ENCODE measurements at places on chromosomes 1 and 21. TPM values are rescaled to one million over a fixed set of nuclear protein-coding genes. Genes with fewer than 3 reads are reported as not detected.
A peak's percentile ranks its signal among the peaks of the same experiment; 100 is the strongest.

The CA6 gene
- total RNA-seq, result not detected

The SH3BGR gene
- total RNA-seq, result 52.1 TPM

The RGS18 gene
- total RNA-seq, result 0.46 TPM

The TMOD4 gene
- 0.37 TPM for total RNA-seq

The OR2AK2 gene
- total RNA-seq, result not detected

The OR2M3 gene
- not detected for total RNA-seq

The WDR47 gene
- total RNA-seq, result 16.3 TPM

The SLFNL1 gene
- total RNA-seq, result 0.11 TPM

The PTP4A2 gene
- 242 TPM for total RNA-seq

- H3K27me3 ChIP-seq, result no peaks in the 10 kb centered on the region
- no peaks in the 10 kb centered on the region for H3K4me1 ChIP-seq
- DNase-seq, result no peak
- H3K27ac ChIP-seq, result no peak overlapping the region
- H3K4me3 ChIP-seq, result no peak overlapping the region
- H3K36me3 ChIP-seq, result no peaks in the 10 kb centered on the region
Observed at GRCh38 chr1:109199710-109200109, 14.0 kb upstream of the SARS1 start.

DNA sequence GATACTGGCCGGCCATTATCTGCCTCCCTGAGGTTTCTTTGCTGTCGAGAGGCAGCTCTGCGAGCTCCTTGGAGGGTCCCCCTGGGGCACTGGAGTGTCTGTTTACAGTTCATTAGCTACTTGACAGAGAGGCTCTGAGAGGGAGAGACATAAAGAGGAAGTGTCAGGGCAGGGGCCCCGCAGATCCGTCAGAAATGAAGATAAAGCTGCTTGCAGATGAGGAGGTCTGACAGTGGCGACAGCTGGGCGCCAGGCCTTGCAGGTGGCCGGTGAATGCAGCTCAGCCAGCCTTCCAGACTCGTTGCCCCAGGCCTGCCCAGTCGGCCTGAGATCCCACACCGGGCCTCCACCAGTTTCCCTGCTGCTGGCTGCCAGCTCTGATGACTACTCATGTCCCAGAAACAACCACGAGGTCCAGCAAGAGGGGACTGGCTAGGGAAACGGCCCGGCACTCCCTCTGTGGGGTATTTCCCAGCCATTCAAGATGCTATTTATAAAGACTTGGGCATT lies 84.7 kb downstream of the DISP3 start:
- no peak for DNase-seq
- H3K27me3 ChIP-seq, result peaks cover 30% of the 10 kb centered on the region
- H3K4me1 ChIP-seq, result no peaks in the 10 kb centered on the region
- no peaks in the 10 kb centered on the region for H3K36me3 ChIP-seq

DNA sequence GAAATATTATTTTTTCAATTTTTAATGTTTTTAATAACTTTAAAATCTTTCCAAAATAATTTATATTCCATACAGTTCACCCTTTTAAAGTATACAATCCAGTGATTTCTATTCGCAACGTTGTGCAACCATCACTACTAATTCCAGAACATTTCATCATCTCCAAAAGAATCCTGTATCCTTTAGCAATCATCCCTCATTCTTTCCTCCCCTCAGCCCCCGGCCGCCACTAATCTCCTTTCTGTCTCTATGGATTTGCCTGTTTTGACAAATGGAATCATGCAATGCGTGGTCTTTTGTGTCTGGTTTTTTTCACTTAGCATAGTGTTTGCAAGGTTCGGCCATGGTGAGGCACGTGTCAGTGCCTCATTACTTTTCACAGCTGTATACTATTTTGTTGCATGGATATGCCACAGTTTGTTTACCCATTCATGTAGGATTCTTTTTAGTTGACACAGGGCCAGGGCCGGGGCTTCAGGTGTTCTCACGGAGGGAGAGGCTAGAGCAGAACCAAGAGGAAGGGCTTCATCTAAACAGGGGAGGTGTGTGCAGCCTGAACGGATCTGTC lies 40.6 kb upstream of the ZBTB40 start:
- DNase-seq, result no peak
- H3K4me3 ChIP-seq, result no peak overlapping the region
- no peaks in the 10 kb centered on the region for H3K36me3 ChIP-seq
- H3K27me3 ChIP-seq, result no peaks in the 10 kb centered on the region
- H3K4me1 ChIP-seq, result no peaks in the 10 kb centered on the region
- no peak overlapping the region for H3K27ac ChIP-seq

DNA sequence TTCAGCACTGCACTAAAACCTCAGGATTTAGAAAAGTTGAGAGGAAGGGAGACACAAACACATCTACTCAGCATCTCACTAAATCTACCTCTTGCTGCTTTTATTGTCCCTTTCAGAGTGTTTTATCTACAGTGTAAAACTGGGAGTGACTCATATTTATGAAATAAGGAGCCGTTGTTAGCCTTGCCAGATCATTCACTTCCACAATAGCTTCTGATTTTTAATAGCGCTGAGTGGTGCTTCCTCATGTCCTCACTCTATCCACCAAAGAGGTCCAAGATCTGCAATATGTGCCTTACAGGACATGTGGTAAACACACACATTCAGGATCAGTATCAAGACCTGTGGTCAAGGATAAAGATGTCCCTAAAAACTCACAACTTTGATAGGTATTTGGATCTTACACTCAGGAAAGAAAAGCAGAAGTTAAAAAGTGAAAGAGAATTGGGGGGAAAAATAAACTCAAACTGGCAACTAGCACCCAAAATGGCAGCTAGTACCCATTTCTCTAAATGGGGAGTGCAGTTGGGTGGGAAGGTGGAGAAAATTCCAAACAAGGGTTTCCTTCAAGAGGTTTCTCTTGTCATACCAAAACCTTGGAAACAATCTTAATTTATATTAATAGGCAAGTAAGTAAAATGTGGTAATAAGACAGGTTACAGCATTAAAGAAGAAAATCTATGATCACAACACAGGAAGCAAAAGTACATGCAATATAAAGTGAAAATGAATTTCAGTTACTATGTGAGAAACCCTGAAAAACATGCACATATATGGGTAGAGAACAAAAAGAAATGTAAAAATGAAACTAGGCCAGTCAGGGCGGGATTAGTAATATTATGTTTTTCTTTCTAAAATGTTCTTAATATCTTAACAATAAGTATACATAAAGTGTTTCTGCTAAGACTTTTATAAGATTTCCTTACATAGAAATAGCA lies 15.9 kb downstream of the DUSP10 start:
- H3K4me1 ChIP-seq, result no peaks in the 10 kb centered on the region
- no peaks in the 10 kb centered on the region for H3K27me3 ChIP-seq
- DNase-seq, result no peak

GRCh38 chr1:24309762-24310485 lies 9.2 kb upstream of the GRHL3 start:
- no peak overlapping the region for H3K4me3 ChIP-seq
- H3K36me3 ChIP-seq, result no peaks in the 10 kb centered on the region
- no peak overlapping the region for H3K27ac ChIP-seq

DNA sequence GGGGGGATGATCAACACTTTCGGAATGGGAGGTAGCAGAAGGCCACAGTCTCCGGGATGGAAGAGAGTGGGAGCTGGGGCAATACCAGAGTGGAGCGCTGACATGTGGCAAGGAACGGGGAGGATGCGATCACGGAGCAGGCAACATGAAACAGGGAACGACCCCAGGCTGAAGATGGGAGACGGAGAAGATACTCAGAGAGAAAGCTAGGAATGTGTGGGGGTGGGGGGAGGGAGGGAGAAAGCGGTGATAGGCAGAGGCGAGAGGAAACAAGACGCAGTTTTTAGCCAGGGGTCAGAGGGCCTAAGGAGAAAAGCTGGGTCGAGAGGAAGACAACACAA lies 577 bp downstream of the RAB3GAP2 start:
- H3K27me3 ChIP-seq, result no peaks in the 10 kb centered on the region
- H3K4me1 ChIP-seq, result peaks cover 13% of the 10 kb centered on the region
- DNase-seq, result no peak
- H3K27ac ChIP-seq, result peak overlapping the region; percentile 90
- peak overlapping the region; percentile 92 for H3K4me3 ChIP-seq

DNA sequence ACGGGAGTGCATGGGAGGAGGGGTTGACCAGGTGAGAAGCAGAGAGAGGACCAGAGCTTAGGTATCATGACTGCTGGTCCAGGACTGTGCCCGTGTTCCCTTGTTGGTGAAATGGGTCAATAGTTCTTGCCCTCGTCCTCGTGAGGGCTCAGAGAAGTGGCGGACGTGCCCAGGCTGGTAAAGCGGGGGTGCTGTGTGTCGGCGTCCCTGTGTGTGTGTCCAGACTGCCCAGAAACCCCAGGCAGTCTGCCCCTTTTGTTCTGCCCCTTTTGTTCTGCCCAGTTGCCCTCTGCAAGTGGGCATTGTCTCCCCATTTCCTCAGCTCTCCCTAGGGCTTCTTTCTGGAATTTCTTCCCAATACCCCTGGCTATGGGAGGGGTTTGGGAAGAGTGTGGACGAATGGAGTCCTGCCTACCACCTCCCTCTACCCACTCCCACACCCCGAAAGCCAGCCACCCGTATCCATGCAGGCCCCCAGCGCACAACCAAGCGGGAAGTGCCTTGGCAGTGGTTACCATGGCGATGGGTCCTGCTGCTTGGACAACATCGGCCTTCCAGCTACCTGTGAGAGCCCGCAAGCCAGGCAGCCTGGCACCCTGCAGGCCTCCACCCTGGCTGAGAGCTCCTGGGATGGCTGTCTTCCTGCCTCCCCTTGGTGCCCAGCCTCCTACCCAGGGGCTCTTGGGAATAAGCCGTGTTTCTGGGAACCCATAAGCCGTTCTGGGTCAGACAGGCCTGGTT lies 34.7 kb downstream of the ACOT11 start:
- H3K4me1 ChIP-seq, result peaks cover 83% of the 10 kb centered on the region
- H3K4me3 ChIP-seq, result no peak overlapping the region
- no peak for DNase-seq
- peaks cover 6% of the 10 kb centered on the region for H3K36me3 ChIP-seq
- no peaks in the 10 kb centered on the region for H3K27me3 ChIP-seq

- no peak overlapping the region for H3K27ac ChIP-seq
- H3K4me1 ChIP-seq, result no peaks in the 10 kb centered on the region
- H3K27me3 ChIP-seq, result no peaks in the 10 kb centered on the region
- DNase-seq, result no peak
Observed at GRCh38 chr1:53608071-53608470, 130.9 kb downstream of the GLIS1 start.

GRCh38 chr1:69433073-69433472 lies 134.6 kb upstream of the LRRC7 start:
- H3K27me3 ChIP-seq, result no peaks in the 10 kb centered on the region
- no peaks in the 10 kb centered on the region for H3K36me3 ChIP-seq
- no peak overlapping the region for H3K4me3 ChIP-seq
- no peak for DNase-seq
- H3K4me1 ChIP-seq, result no peaks in the 10 kb centered on the region

- no peaks in the 10 kb centered on the region for H3K27me3 ChIP-seq
- H3K36me3 ChIP-seq, result no peaks in the 10 kb centered on the region
- no peak for DNase-seq
- no peak overlapping the region for H3K4me3 ChIP-seq
- no peak overlapping the region for H3K27ac ChIP-seq
- no peaks in the 10 kb centered on the region for H3K4me1 ChIP-seq
Observed at GRCh38 chr1:71676979-71677925, 596.4 kb upstream of the ZRANB2 start.

DNA sequence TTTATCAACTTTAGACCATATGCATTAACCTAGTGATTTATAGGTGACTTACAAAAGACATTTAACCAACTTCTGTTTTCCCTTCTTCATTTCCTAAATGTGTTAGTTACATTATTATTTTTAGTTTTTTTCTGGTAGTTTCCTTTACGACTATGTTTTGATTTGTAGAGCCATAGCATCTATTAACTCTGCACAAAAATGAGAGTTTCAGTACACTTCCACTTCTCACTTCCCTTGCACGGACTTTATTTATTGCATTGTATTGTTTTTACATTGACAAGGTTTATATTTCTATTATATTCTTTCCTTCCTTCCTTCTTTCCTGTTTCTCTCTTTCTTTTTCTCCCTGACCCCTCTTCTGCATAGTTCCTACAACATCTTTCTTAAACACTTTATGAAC lies 14.7 kb downstream of the PKN2 start:
- no peak overlapping the region for H3K27ac ChIP-seq
- no peaks in the 10 kb centered on the region for H3K4me1 ChIP-seq
- no peaks in the 10 kb centered on the region for H3K27me3 ChIP-seq
- no peak for DNase-seq
- no peak overlapping the region for H3K4me3 ChIP-seq
